ENCODE measurements at places on chromosomes 2 and 18.

GRCh38 chr2:88764850-88765153, 73.3 kb downstream of the RPIA start:
- no peak for DNase-seq

GRCh38 chr2:184830531-184830930, 232.2 kb downstream of the ZNF804A start:
- DNase-seq, result no peak

- no peak for DNase-seq
These were observed 42.4 kb downstream of the MBD2 start for GRCh38 chr18:54181856-54182602.

GRCh38 chr2:54840559-54841468, 117.4 kb downstream of the EML6 start:
- DNase-seq, result peak; percentile 36

GRCh38 chr18:199214-199613, 40.9 kb downstream of the USP14 start:
- DNase-seq, result no peak

DNA sequence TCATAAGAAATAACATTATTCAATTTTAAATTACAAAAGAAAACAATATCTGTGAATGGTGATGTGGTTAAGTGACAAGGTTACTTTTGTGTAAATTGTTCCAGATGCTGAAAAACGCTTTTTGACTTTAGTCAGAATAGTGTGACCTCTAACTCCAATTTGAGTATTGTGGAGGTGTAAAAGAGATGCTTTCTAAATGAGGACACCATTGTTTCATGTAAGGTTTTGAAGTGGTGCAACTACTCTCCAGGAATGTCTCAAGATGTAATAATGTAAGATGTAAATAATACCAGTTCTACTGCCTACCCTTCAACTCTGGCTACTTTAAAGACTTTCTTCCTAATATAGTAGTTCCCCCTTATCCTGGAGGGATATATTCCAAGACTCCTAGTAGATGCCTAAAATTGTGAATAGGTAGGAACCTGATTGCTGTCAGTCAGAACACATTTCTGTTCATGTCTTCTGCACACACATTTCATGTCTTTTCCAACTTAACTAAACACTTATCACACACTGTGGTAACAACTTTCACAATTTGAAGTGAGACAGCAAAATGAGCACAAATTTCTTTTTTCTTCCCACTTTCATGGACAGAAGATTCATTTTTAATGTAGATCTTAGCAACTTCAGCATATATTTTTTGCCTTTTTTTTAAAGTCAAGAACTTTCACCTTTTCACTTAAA, 39.1 kb upstream of the PPP1R1C start:
- no peak for DNase-seq

- DNase-seq, result peak; percentile 53
These were observed 84.7 kb downstream of the NEDD4L start for GRCh38 chr18:58128381-58129374.

DNA sequence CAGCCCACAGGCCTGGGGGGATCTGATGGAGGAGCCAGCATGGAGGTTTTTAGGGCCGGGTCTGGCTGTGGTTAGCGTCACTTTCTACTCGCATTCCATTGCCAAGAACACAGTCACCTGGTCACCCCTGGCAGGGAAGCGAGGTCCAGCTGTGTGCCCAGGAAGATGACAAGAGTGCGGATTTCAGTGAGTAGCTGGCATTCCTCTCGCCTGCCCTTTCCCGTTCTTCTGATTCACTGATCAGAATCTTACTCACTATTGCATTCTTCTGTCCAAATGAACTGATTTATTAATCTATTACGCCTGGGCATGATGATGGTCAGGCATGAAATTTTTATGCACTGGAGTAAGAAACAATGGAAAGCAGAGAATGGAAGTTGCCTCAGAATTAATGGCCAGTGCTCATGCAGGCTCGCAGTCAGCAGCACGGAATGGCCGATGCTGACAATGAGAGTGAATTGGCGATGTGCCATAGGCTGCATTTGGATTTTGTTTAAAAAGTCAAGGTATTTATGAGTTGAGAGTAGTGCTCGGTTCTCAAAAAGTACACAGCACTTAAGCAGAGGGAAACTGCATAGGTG, 76.4 kb upstream of the MGAT5 start:
- no peak for DNase-seq

DNA sequence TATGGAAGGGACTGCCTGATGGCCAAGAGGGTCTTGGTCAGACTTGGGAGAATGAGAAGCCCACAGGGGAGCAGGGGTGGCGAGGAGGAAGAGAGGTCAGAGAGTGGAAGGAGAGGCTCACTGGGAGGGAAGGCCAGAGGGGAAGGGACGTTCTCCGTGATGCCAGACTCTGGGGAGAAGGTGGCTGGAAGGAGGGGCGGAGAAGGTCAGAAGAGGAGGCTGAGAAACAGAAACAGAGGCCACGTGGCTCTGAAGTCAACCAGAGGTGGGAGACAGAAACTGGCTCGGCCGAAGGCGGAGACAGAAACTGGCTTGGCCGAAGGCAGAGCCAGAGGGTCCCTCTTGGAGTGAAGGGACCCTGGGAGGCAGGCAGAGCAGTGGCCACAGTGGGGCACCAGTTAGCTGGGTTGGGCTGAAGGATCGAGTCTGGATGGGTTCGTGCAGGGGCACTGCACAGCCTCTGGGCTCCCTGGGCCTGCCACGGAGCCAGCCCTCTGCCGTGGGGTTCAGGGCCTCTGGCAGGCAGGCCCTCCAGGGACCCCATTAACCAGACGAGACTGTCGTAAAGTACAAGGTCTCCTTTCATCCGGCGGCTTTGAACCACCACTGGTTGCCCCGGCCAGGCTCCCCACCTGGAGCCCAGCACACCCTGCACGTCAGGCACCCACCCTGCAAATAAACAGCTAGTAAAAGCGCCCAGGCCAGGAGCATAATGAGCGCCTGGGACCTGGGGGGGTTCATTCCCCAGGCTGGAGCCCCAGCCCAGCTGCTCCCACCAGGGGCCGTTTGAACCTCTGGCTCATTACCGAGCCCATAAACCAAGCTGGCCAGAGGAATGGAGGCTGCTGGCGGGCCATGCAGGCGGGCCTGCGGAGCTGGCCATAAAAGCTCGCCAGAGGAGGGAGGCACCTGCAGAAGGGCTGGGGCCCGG, 218.8 kb downstream of the DYSF start:
- DNase-seq, result no peak

DNA sequence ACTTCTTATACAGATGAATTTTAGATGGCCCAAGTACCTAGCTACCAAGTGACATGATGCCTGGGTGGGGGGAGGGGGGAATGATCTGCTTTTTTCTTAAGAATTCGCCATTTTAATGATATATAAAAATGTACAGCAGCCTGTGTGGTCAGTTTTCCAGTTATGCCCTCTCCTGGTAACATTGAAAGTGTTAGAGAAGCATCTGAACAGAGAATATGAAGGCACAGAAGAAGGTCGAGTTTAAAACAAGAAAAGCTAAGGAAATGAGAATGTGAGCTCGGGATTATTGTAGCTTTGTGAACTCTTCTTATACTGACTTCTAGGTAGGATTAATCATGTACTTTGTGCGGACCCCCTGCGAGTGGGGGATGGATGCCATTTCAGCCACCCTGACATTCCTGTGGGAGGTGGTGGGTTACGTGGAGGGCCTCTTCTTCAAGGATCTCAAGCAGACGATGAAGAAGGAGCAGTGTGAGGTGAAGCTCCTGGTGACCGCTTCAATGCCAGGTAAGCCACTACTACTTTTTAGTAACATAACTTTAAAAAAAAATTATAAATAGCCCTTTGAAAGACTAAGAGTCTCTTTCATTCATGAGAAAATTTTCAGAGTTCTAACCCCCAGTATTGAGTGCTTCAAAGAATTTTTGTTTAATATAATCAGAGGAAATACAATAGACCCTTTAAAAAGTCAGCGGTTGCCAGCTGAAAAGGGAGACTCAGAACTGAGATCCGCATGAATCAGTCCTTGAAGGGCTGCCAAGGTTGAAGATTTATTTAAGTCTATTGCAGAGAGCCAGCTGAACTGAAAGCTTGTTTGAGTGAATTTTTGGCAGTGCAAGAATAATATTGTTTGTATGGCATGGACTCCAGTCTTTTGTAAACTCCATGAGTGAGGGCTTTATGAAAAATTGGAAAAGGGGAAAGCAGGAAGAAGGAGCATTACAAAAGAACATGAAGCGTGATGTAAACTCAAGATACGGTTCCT, 68.6 kb upstream of the RPE start:
- DNase-seq, result no peak

Data from NCI-H2227 treated with DMSO at 0.1 percent for 48 hours (cell line).